ENCODE measurements at places on chromosomes 1 and 21. TPM values are rescaled to one million over a fixed set of nuclear protein-coding genes. Genes with fewer than 3 reads are reported as not detected.

Gene OR2T29
- not detected for total RNA-seq

Gene ADAMTS5
- total RNA-seq = 27.5 TPM

Gene COL6A1
- 1,564 TPM for total RNA-seq

Gene PRDM15
- total RNA-seq = 20.5 TPM

Gene GRHL3
- not detected for total RNA-seq

Data from ascending aorta (tissue), 2 donors.